ENCODE measurements at places on chromosomes 7 and 10.

GRCh38 chr10:73899423-73899822, 11.5 kb upstream of the PLAU start:
- no peak for DNase-seq

GRCh38 chr7:64630496-64630895, 35.4 kb upstream of the ZNF107 start:
- DNase-seq: no peak

DNA sequence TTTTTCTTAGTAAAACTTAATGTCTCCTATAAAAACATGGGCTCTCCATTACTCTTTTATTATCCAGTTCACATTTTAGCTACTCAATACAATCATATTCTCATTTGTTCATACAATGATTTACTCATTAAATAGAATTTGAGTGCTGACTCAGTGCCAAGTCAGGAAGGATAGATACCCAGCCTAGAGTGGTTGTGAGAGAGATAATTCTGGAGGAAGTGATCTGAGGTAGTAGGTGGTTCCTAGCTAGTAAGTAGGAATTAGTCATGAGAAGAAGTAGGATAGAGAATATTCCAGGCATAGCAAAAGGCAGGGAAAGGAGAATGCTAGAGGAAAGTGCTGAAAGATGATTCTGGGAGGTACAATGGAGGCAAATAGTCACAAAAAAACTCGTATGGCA, 133.5 kb upstream of the MBL2 start:
- no peak for DNase-seq

DNA sequence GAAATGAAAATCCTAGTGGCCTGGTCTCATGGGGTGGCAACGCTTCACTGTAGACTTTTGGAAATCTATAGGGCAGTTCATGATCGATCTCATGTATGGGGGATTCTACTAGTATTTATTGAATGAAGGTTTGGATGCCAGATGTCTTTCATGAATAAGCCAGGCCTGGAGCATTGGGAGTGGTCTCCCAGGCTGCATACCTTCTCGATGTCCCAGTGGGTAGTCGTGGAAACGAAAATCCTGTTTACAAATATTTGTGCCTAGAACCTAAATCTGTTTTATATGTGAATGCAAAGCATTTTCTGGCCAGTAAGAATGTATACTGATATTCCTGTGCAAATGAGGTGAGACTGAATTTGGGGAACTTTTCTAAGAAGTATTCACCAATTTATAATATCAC, 105.0 kb upstream of the C1QL3 start:
- DNase-seq: no peak

- no peak for DNase-seq
These were observed 129.4 kb downstream of the AKR1D1 start for GRCh38 chr7:138205614-138206150.

GRCh38 chr7:139585042-139585441, 61.6 kb downstream of the CLEC2L start:
- no peak for DNase-seq

DNA sequence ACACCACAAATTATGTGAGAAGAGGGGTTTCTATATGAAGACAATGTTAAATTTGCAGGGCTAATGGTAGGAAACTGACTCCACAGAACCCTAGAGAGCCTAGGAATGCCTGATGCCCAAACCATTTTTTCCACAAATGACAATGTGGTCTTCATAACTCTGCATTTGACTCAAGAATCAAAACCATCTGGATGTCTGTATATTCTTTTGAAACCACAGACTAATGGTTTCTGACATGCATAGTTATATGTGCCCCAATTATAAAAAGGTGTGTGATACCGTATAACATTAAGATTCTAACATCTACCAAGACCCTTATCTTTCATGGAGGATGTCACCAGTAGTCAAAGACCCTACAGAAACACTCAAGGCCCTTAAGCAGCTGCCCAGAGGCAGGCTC, 20.3 kb downstream of the SEC61G start:
- DNase-seq: no peak

DNA sequence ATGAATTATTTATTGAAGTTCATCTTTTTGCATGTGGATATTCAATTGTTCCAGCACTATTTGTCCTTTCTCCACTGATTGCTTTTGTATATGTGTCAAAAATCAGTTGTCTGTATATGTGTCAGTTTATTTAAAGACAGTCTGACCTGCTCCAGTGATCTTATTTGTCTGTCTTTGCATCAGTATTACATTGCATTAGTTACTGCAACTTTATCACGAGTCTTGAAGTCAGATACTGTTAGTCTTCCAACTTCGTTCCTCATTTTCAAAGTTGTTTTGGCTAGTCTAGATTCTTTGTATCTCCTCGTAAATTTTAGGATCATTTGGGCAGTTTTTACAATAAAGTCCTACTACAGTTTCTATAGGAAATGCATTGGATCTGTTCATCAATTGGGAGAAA, 166.4 kb downstream of the CELF2 start:
- no peak for DNase-seq

GRCh38 chr10:11588873-11589574, 22.4 kb downstream of the USP6NL start:
- DNase-seq: no peak

- no peak for DNase-seq
These were observed 25.7 kb downstream of the ZNF503 start for GRCh38 chr10:75375838-75376237.

DNA sequence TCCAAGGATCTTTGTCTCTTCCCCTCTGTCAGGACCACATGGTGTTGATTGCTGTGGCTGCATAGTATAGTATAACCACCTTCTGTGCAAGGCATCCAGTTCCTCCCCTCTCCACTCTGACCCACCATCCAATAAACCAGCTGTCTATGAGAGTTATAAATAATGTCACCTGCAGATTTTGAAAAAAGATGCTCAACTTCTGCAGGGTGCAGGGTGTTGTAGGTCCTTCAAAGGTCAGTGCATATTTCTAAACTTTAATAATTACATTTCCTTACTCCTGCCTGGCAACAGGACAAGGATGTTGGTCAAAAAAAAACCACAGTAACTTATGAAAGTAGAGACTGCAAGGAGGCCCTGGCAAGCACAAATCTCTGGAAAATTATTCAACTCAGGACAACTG, 166.2 kb downstream of the PKD1L1 start:
- no peak for DNase-seq

GRCh38 chr7:18638594-18639452, 143.3 kb downstream of the HDAC9 start:
- DNase-seq: no peak

DNA sequence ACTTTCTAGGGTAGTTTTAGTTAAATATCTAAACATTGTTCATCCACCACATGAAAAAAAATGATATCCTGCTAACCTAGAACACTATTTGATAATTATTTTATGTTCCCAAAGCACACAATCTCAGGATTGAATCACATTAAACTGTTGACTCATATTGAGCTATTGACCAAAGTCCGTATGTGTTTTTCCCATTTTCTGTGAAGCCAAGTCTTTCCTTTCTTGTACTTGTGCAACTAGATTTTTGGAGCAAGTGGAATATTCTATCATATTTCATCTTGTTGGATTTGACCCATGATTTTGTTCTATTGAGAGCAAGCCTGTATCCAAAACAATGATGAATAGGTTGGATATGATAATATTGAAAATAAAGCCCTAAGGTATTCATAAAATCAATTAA, 164.6 kb downstream of the SKAP2 start:
- DNase-seq: no peak
